ENCODE measurements at places on chromosomes 1 and 21.

GRCh38 chr1:208083016-208083714 lies 161.0 kb downstream of the PLXNA2 start:
- no peak for DNase-seq

GRCh38 chr1:41765152-41765551 lies 153.6 kb downstream of the HIVEP3 start:
- no peak for DNase-seq

GRCh38 chr1:147434921-147435320 lies 106.4 kb upstream of the BCL9 start:
- no peak for DNase-seq

GRCh38 chr1:239084459-239085080 lies 301.8 kb upstream of the CHRM3 start:
- DNase-seq = no peak

DNA sequence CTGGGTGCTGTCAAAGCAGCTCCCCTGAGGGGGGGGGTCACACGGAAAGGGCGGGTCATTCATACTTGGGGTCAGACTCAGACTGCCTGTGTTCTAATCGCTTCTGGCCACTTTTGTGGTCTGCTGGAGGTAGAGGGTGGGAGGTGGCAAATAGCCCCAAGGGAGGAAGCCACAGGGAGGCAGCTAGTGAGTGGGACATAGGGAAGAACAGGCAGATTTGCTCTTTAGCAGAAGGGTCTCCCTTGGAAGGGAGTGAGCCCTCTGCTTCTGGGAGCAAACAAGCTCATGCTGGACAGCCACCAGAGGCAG lies 24.5 kb downstream of the ACOT11 start:
- no peak for DNase-seq

DNA sequence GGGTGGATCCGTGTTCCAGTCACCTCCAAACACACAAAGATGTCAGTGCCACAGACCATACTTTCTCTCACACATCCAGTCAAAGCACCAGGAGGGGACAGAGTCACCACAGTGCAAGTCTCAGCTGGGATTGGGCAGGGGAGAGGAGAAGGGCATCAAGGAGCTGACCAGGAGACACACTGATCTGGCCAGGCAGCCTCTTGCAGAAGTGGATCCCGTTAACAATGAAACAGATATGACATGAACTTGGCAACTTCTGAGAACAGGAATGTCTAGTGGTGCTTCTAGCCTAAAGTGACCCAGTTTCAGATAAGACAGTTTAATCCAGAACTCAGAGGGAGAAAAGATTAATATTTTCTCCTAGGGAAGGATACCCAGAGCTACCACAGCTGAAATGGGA lies 71.0 kb downstream of the HIVEP3 start:
- DNase-seq = no peak

GRCh38 chr1:94228640-94229375 lies 8.6 kb downstream of the ARHGAP29 start:
- DNase-seq = no peak

- DNase-seq = peak; percentile 46
Observed at GRCh38 chr1:196608390-196609369, at the start of gene KCNT2. KCNT2 (minus strand) TSS chr1:196608440; CDS start chr1:196608309, 131 bp downstream.

GRCh38 chr1:92399076-92399475 lies 87.6 kb downstream of the GFI1 start:
- DNase-seq = no peak

DNA sequence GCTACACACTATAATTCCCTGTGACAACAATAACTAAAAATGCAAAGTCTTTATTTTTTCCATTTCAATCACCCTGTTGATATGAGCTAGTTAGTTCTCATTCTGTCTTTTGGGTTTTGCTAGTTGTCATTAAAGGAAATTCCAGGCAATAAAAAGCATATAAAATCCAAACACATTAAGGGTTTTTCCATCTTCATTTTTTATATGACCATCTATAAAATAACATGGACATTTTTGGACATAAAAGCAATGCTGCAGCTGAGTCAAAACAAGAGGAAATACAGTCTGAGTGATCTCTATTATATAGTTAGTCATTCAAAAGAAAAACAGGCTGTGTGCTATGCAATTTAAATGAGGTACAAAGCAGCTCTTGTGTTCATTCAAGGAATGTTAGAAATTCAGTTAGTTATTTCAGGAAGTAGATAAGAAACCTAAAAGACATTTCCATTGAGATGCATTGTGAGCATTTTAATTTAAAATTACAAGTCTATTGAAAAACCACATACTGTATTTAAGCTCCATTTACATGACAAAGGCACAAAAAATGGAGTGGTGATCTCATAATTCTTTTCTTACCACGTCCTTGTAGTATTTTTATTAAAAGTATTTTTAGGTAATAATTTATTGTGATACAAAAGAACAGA lies 67.3 kb upstream of the BCL10 start:
- DNase-seq = peak; percentile 52

DNA sequence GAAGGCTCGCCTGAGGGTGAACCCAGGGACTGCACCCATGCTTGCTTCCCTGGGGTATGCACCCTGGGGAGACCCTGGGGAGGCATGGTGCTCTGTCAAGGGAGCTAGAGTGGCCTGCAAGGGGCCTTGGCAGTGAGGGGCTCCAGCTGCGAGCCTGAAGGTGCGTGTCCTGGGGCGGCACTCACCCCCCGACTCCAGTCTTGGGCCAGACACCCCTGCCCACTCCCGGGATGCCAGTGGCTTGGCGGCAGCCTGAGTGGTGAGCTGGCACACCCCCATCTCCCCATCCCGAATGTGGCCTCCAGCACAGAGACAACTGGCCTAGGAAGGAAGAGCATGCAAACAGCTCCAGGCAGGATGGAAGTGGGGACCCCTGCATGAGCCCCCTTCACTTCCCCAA lies 2.6 kb downstream of the SUMO3 start:
- no peak for DNase-seq

DNA sequence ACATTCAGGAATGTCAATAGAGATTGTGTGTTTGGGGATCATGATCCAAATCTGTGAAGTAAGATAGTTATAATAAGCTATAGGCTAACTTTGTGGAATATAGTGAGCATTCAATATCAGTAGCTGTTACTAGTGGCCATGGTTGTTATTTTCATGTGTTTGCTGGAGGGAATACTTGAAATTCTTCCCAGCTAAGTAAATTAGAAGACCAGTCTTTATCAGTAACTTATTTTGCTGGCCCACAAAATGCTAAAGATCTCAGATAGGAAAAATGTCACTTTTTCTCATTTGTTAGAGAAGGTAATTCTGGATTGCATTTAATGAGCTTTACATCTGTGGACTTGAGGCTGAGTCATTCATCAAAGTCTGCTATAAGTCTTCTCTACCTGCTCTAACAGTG lies 156.1 kb upstream of the LRRC7 start:
- DNase-seq = no peak

GRCh38 chr21:43370888-43371570 lies 55.9 kb downstream of the SIK1 start:
- no peak for DNase-seq

GRCh38 chr1:97137862-97138514 lies 416.4 kb downstream of the PTBP2 start:
- peak; percentile 72 for DNase-seq

- no peak for DNase-seq
Observed at GRCh38 chr1:114144016-114144415, 9.7 kb downstream of the SYT6 start.

GRCh38 chr1:232226197-232226712 lies 403.7 kb downstream of the SIPA1L2 start:
- DNase-seq = peak; percentile 15

DNA sequence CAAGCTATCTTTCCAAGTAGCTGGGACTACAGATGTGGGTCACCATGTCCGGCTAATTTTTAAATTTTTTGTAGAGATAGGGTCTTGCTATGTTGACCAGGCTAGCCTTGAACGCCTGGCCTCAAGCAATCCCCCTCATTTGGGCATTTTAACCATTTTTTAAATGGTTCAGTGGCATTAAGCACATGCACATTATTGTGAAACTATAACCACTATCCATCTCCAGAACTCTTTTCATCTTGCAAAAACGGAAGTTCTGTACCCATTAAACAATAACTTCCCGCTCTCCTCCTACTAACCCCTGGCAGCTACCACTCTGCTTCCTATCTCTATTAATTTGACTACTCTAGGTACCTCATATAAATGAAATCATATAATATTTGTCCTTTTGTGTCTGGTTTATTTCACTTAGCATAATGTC lies 4.8 kb upstream of the IL6R start:
- no peak for DNase-seq

DNA sequence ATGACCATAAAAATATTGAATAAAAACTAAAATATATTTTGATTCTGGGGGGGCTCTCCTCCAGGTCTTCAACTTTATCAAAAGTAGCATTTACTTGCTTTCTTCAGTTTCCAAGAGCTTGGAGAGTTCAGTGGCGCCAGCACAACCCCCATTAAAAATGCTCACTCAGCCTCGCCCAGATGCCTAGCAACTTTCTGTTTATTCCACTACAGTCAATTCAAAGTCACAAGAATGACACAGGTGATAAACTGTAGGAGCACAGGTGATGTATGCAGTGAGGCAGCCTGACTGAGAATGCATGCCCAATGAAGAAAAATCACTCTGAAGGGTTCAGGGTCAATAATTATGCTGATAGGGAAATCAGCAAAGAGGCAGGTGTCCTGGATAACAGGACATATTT lies 159.4 kb upstream of the ATP1B1 start:
- no peak for DNase-seq
